ENCODE measurements at places on chromosomes 12 and 14.

GRCh38 chr14:51715742-51716141, 64.0 kb downstream of the FRMD6 start:
- no peak for DNase-seq

DNA sequence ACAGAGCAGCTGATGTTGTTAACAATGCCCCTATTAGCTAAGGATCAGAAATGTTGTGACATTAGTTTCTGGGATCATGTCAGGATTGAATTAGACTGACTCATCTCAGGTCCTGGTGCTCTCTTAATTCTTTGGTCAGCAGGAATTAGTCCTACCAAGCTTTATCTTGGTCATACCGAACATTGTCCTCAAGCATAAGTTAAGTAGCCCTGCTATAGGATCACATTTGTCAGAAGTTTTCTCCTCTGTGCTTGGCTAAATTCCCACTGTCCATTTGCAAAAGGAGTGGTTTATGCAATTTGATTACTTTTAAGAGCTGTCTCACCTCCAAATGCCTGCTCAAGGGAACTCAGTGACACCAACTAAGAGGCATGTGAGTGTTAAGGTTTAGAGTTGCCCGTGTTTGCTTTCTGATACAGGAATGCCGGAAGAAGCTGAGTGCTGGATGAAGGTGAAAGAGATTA, 48.4 kb upstream of the IFNG-AS1 start:
- no peak for DNase-seq

GRCh38 chr12:45966486-45966885, 23.9 kb downstream of the SCAF11 start:
- DNase-seq: peak; percentile 17

- DNase-seq: no peak
Measured at GRCh38 chr14:91350813-91351511, 66.7 kb downstream of the CCDC88C start.

DNA sequence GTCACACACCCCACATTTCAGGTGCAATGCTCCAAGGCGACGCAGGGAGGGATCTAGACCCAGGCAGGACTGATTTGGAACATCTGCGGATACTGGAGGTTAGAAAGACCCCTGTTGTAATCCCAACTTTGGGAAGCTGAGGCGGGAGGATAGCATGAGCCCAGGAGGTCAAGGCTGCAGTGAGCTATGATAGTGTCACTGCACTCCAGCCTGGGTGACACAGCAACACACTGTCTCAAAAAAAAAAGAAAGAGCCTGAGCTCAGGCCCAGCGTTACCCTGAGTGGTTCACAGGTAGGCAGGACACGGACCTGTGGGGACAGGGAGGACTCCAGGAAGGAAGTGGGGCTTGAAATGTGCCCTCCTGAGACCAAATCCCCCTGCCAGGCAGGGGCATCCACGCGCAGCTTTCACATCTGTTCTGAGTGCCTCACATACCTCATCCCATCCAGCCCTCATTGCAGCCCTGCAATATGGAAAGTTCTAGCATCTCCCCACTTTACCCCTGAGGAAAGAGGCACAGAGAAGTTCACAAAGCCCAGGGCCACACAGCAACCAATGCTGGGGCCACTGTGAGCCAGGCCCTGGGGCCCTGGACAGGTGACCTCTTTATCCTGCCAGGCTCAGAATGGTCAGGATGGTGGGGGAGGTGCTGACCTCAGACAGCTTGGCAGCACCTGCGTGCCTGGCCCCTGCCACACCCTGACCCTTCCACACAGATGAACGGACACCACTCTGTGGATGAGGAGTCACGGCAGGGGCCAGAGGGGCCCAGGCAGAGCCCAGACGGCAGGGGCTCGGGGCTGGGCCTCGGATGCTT, 34.1 kb downstream of the CCDC85C start:
- DNase-seq: no peak

DNA sequence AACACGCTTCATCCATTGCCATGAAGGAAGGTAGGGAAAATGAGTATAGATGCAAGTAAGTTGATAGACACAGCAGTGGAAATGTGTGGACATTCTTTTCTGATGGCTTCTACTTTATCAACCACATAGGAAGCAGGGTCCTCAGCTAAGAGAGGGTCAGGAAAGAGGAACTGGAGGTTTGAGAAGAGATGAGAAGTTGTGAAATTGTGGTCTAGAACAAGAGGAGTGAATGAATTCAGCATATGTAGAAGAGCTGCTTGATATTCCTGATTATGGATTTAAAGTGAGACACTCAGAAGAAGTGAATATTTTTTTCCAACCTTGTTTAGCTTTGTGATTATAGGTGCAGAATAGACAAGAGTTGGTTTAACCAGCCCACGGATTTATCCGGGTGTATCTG, 128.5 kb downstream of the SLC15A5 start:
- DNase-seq: peak; percentile 73

- DNase-seq: peak; percentile 42
Measured at GRCh38 chr14:32224737-32225377, 21.8 kb upstream of the RNU6-8 start.

DNA sequence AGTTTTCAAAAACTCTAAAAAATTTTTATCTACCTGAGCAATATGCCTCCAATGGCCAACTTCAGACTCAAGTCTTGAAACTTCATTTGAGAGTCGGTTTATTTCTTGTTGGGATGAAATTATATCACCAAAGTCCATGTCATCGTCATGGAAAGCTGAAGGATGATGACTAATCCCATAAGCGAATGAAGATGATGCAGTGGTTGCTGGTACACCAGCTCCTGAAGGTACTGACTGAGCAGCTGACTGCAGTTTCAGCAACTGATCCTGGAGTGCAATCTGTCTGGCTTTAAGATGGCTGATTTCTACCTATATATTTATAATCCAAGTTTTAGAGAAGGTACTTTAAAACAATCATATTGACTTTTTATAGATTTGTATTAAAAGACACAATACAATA, 18.3 kb downstream of the TRIP11 start:
- DNase-seq: no peak

- peak; percentile 55 for DNase-seq
Measured at GRCh38 chr12:15151161-15152091, 69.8 kb downstream of the RERG start.

DNA sequence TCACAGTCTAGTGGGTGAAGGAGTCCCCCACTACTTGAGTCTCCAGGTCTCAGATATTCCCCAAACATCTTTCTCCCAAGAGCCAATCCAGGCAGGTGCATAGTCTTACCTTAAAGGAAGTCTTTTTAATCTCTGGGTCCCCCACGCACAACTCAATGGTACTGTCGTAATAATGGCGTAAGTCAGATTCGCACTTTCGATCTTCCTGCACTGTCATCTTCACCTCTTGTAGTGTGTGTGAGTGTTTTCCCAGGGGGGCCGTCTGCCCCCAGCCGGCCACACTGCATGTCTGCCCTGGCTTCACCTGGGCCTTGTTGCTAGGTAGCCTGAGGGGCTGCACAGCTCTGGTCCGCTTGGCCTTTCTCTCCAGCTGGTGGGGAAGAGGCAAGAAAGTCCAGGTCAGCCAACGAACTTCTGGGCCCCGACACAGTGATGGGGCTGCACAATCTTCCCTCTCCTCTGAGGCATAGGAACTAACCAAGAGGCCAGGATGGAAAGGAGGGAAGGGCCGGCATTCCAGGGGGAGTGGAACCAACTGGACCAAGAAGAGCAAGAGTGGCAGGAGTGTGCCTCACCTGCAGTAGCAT, 2.1 kb downstream of the GZMB start:
- no peak for DNase-seq

DNA sequence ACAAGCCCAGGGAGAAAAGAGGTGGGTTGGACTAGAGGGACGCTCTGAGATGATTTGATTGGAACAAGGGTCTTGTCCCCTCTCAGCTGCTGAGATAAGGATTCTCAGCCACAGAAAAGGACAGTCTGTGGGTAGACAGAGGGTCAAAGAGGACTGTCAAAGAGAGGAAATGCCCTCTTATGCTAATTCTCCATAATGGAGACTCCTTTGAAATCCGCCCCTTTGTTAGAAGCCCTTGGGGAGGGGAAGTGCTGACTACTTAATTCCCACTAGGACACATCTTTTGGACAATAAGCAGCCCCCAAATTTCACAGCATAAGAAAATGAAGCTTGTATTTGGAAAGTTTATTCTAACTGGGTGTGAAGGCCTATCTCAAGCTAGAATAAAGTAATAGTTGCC, 176.6 kb downstream of the KTN1 start:
- DNase-seq: no peak

- DNase-seq: no peak
Measured at GRCh38 chr14:99674776-99675381, 9.2 kb upstream of the CYP46A1 start.

DNA sequence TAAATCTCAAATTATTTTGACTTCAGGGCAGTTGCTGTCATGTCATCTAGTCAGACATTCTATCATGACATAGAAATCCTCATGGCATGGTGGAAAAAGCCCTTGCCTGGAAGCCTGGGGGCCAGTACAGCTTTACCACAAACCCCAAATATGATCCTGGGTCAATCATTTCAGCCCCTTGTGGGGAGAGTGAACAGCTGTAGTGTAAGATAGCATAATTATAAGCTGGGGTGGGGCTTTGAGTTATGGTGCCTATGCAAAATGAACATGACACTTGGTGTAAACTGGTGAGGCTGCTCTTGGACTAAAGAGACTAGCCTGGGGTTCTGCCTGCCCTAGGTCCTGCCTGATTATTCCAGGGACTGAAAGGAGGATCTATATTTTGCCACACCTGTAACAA, 207.7 kb upstream of the DDHD1 start:
- DNase-seq: peak; percentile 7

DNA sequence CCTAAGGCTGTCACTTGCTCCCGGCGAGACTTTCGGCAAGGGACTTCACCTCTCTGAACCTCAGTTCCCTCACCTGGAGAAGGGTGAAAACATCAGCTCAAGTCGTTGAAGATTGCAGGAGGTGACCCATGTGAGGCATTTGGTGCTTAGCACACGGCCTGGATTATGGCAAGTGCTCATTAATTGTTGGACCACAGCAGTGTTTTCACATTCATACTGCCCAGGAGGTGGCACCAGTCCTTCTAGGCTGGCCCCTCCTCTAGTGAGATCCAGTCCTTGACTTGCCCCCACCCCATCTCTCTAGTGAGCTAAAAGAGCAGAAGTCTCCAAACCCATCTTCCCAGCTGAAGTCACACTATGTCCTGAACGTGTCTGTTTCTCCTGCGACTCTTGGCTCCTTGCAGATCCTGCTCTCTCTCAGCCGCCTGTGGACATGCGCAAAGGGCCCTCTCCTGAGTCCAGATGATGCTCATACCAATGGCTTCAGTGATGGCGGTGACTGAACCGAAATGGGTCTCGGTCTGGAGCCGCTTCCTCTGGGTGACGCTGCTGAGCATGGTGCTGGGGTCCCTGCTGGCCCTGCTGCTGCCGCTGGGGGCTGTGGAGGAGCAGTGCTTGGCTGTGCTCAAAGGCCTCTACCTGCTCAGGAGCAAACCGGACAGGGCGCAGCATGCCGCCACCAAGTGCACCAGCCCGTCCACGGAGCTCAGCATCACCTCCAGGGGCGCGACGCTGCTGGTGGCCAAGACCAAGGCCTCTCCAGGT, 1.6 kb downstream of the FICD start:
- DNase-seq: peak; percentile 51

DNA sequence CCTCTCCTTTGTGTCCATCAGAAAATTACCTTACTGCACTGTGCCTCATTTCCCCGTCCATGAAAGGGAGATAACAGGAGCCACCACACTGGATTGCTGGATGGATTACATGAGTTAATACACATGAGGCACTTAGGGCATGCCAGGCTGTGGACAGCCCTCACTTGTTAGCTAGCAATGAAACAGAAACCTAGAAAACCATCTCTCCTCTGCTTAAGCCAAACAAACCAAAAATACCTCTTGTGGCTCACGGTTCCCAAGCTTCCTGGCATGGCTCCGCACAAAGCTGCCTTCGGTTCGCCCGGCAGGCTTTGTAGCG, 660 bp upstream of the HCFC2 start:
- peak; percentile 46 for DNase-seq

DNA sequence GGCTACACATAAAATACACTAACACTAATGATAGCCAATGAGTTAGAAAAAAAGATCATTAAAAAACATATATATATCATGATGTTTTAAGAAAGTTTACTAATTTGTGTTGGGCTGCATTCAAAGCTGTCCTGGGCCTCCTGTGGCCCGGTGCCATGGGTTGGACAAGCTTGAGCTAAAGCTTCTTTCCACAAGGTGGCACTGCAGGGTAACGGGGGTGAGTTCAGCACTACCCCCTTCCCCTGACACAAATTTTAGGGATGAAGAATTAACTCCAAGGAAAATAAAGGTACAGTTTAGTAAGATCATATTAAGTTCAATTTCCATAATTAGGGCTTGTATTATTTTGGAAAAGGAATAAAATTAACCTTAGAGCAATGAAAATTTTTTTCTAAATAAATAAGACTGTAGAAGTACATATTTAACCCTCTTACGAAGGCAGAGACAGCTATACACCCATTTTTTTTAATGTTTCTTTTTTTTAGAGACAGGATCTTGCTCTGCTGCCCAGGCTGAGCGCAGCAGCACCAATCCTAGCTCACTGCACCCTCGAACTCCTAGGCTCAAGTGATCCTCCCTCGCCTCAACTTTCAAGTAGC, 38.9 kb downstream of the PPP1R13B start:
- DNase-seq: peak; percentile 89

- DNase-seq: no peak
Measured at GRCh38 chr12:5615760-5616159, 183.9 kb downstream of the NTF3 start.

DNA sequence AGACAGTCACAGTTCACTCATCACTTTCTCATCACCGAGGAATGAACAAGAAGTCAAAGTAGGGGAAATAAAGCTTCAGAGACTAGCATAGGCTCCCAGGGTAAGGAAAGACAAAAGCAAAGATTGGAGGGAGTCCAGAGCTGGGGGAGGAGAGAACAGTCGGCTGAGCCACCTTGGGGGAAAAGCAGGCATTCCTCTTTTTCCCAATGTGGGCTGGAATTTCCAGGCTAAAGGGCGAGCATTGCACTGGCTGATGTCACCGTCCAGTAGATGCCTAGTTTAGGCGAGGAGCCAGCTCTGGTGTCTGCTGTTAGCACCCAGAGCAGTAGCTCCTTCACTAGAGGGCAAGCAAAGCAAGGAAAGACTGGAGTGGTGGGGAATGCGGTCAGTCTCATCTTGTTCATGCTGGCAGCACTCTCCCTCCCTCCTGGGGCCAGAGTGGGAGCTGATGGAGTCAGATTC, 8.5 kb upstream of the KRT75 start:
- DNase-seq: no peak

DNA sequence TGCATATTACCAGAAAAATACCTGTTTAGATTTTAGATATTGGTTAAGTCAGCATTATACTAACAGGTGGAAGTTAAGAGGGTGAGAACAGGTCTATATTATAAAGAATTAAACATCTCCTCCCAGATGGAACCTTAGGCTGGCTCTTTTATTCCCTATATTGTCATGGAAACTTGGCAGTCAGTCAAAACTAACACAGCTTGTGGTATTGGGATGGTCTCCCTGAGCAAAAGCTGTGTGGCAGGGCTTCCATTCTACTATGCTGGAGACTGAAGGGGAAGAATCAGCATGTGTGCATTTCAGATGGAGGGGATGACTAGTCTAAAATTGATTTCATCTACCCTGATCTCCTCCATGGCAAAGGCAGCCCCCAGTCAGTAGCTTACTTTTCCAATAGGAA, 66.7 kb downstream of the SMOC1 start:
- no peak for DNase-seq
